ENCODE measurements at places on chromosomes 5 and 9.

GRCh38 chr5:109685916-109686315 is 3.8 kb upstream of the MAN2A1 start:
- H3K27me3 ChIP-seq = no peaks in the 10 kb centered on the region
- H3K4me3 ChIP-seq = no peak overlapping the region
- H3K36me3 ChIP-seq = no peaks in the 10 kb centered on the region
- DNase-seq = no peak
- no peak overlapping the region for H3K27ac ChIP-seq
- H3K4me1 ChIP-seq = no peaks in the 10 kb centered on the region

DNA sequence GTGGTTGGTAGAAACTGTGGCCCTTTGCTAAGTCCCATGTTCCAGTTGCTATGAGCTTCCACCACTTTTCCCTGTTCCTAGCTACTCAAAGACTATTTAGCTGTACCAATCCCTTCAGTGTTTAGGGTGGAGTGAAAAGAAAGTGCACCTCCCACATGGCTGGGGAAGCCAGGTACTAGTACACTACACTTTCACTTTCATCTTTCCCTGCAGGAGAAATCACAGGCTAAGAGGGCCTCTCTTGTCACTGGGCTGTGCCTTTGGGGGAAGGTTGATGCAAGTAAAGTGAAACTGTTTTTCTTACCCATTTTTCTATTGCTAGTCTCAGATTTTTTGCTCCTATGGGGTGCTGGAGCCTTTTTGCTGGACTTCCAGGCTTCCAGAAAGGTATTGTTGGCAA is 33.5 kb upstream of the CKS2 start:
- H3K27me3 ChIP-seq = no peaks in the 10 kb centered on the region
- H3K4me1 ChIP-seq = peaks cover 16% of the 10 kb centered on the region
- peak; percentile 59 for DNase-seq
- H3K36me3 ChIP-seq = no peaks in the 10 kb centered on the region
- no peak overlapping the region for H3K4me3 ChIP-seq

- peaks cover 39% of the 10 kb centered on the region for H3K4me1 ChIP-seq
- H3K27ac ChIP-seq = peak overlapping the region; percentile 38
- no peak for DNase-seq
- peaks cover 27% of the 10 kb centered on the region for H3K36me3 ChIP-seq
These were observed 13.2 kb downstream of the ZFAND5 start for GRCh38 chr9:72351538-72352453.

- H3K27ac ChIP-seq = no peak overlapping the region
- H3K36me3 ChIP-seq = no peaks in the 10 kb centered on the region
- DNase-seq = no peak
- H3K4me1 ChIP-seq = peaks cover 7% of the 10 kb centered on the region
- no peaks in the 10 kb centered on the region for H3K27me3 ChIP-seq
- no peak overlapping the region for H3K4me3 ChIP-seq
These were observed 450.9 kb upstream of the ZNF608 start for GRCh38 chr5:125197321-125197720.
